ENCODE measurements at places on chromosomes 7 and 10. TPM values are rescaled to one million over a fixed set of nuclear protein-coding genes. Genes with fewer than 3 reads are reported as not detected.

GRCh38 chr7:21868576-21868850, 77.2 kb downstream of the CDCA7L start:
- H3K4me3 ChIP-seq = no peak overlapping the region
- no peak overlapping the region for H3K27ac ChIP-seq
- H3K4me1 ChIP-seq = no peaks in the 10 kb centered on the region
- no peaks in the 10 kb centered on the region for H3K27me3 ChIP-seq
- peaks cover 2% of the 10 kb centered on the region for H3K36me3 ChIP-seq
- DNase-seq = no peak

- H3K4me3 ChIP-seq = no peak overlapping the region
- DNase-seq = no peak
- no peak overlapping the region for H3K27ac ChIP-seq
- peaks cover 12% of the 10 kb centered on the region for H3K36me3 ChIP-seq
- H3K27me3 ChIP-seq = peaks cover 6% of the 10 kb centered on the region
Measured at GRCh38 chr7:73560109-73560835, 2.8 kb upstream of the BCL7B start.

DNA sequence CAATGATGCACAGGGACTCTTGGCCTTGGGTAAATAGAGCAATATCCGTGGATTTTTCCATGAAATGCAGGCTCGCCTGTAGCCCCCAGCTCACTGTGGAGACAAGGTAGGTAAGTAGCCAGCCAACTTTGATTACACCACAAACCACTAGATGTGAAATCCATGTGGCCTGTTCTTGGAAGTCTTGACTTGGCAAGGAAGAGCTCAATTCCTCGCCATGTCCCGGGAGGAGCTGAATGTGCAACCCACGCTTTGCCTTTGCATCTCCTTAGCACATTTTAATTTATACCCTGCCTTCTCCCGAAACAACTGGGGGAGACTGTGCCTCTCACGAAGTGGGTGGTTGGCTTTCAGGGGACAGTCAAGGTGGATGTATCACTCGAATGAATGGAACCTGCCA, 347.7 kb upstream of the MKI67 start:
- no peaks in the 10 kb centered on the region for H3K36me3 ChIP-seq
- H3K4me1 ChIP-seq = no peaks in the 10 kb centered on the region
- no peak overlapping the region for H3K4me3 ChIP-seq
- no peak overlapping the region for H3K27ac ChIP-seq
- DNase-seq = no peak
- no peaks in the 10 kb centered on the region for H3K27me3 ChIP-seq

DNA sequence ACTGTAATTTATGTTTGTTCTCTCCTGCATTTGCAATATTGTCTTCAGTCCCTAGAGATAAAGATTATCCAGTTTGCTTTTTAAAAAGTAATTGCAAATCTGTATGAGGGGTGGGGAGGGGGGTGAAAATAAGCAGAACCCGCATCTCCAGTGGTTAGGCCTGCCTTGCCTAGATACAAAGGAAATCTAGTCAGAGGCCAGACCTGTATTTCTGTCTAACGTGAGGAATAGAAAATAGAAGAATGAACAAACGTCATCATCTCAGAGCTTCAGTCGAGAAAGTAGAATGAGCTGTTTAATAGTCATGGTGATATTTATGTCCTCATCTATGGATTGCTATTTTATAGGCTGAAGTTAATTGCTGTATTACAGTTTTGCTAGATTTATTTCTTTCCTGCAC, 284.2 kb downstream of the BICC1 start:
- H3K4me3 ChIP-seq = no peak overlapping the region
- no peaks in the 10 kb centered on the region for H3K4me1 ChIP-seq
- H3K27me3 ChIP-seq = no peaks in the 10 kb centered on the region
- H3K36me3 ChIP-seq = no peaks in the 10 kb centered on the region
- DNase-seq = no peak

DNA sequence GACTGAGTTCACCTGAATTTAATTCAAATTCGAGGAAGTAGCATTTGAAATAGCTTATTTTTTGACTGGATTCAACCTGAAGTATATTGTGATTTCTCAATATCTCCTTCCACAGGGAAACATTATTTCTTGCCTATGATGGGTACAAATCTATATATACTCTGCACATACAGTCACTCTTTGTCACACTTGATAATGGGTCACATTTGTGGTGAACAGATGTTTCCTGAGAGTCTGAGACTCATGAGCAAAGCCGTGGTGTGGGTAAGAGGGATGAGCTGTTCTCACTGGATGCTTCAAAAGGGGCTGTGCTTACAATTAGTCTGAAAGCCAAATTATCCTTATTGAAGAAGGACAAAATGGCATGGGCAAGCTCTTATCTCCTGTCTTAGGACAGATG, 18.0 kb upstream of the TBXAS1 start:
- no peak overlapping the region for H3K27ac ChIP-seq
- DNase-seq = no peak
- H3K36me3 ChIP-seq = no peaks in the 10 kb centered on the region
- peaks cover 21% of the 10 kb centered on the region for H3K4me1 ChIP-seq
- H3K27me3 ChIP-seq = peaks cover 11% of the 10 kb centered on the region

DNA sequence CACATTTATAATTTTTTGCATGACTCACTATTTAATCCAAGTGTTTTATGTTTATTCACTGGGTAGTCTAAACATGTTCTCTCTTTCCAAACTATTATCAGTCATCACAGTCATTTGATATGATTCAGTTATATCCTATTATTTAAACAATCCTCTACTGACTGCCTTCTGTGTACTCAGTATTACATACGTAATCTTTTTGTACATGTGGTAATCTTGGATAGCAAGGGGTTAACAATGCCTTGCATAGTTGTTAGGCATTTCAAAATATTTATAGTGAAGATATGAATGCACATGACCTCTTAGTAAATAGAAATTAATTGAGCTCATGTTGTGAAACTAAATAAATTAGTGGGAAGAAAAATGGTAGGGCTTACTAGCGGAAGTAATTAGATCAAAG, 379.4 kb upstream of the KIAA1217 start:
- no peaks in the 10 kb centered on the region for H3K27me3 ChIP-seq
- H3K27ac ChIP-seq = no peak overlapping the region
- no peak overlapping the region for H3K4me3 ChIP-seq
- DNase-seq = no peak
- no peaks in the 10 kb centered on the region for H3K36me3 ChIP-seq

- H3K4me1 ChIP-seq = peaks cover 2% of the 10 kb centered on the region
- H3K27me3 ChIP-seq = no peaks in the 10 kb centered on the region
- no peak overlapping the region for H3K27ac ChIP-seq
- H3K4me3 ChIP-seq = no peak overlapping the region
- DNase-seq = peak; percentile 46
Measured at GRCh38 chr10:17607603-17608332, 9.4 kb downstream of the HACD1 start.

DNA sequence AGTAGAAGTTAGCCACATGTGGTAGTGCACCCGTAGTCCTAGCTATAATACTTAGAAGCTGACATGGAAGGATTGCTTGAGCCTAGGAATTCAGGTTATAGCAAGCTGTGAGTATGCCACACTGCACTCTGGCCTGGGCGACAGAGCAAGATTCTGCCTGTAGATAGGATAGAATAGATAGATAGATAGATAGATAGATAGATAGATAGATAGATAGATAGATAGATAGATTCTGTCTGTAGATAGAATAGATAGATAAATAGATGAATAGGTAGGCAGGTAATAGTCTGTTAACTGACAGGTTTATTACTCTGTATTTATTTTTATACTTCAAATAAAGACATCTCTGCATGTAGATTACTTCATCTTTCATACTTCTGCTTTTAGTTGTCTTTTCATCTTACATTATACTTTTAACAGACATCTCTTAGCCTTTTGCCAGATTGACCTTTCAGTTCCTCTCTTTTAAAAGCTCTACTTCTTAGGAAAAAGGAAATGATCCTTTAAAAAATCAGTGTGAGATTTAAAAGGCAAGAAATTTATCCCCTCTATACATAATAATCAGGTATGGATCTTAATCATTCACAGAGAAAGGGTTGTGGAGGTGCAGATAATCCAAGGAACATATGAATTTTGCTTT, 31.8 kb downstream of the CCAR1 start:
- DNase-seq = no peak
- H3K27me3 ChIP-seq = no peaks in the 10 kb centered on the region
- H3K27ac ChIP-seq = no peak overlapping the region
- no peaks in the 10 kb centered on the region for H3K4me1 ChIP-seq
- H3K36me3 ChIP-seq = peaks cover 51% of the 10 kb centered on the region
- H3K4me3 ChIP-seq = no peak overlapping the region

DNA sequence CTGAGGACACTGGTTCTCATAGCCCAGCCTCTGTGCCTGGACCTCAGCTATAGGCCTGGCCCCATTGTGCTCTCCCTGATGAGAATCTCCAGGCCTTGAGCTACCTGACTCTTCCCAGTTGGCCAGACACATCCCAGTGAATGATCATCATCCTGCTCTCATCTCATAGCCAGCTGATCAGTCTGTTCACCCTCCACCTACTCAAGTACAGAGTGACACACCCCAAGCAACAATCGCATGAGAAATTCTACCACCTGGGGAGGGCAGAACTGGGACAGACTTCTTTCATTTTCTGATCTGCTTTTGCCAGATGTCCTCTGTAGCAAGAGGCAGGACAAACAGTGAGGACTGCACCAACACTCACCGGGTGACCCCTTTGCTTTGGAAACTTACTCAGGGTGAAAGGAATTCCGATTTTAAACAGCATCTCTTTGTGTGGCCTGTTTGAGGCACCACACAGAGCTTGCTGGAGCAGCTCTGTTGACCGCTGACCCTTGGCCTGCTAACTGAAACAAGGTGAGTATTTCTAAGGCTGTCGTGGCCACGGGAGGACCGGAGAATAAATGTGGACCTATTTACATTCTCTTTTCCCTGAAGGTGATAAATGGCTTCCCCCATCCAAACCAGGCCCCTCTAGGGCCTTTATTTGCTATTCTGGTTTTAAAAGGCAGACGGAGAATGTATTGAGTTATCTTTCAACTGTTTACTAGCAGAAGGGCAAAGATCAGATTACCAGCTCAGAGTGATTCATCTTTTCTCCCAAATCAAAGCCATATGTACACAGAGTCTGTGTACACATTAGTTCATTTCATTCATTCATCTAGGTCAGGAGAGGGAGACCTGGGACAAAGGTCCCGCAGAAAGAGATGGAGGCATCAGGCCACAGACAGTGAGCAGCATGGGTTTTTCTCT, 181.4 kb upstream of the TNS3 start:
- H3K27me3 ChIP-seq = peaks cover 3% of the 10 kb centered on the region
- H3K27ac ChIP-seq = no peak overlapping the region
- no peak for DNase-seq
- no peaks in the 10 kb centered on the region for H3K4me1 ChIP-seq
- H3K36me3 ChIP-seq = no peaks in the 10 kb centered on the region

DNA sequence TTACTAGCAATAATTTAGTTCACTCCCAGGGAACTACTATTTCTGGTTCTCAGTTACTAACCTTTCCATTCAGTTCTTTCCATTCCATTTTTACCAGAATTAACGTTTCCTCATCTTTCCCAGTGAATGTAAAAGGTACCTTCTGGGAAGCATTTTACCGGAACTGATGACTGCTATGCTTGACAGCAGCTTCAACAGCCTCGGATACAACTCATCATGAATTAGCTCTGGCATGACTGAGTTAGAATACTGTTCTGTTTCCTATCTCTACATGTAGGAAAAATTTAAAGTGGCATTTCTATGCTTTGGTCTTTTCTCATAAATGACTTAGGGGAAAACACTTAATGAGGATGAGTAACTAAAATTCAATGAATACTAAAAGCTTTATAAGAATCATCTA, 18.6 kb downstream of the TAS2R41 start:
- H3K27ac ChIP-seq = no peak overlapping the region
- no peak for DNase-seq
- no peaks in the 10 kb centered on the region for H3K27me3 ChIP-seq
- no peak overlapping the region for H3K4me3 ChIP-seq

GRCh38 chr7:16561943-16562342, 35.3 kb downstream of the LRRC72 start:
- H3K27ac ChIP-seq = no peak overlapping the region
- DNase-seq = no peak
- H3K36me3 ChIP-seq = no peaks in the 10 kb centered on the region
- H3K27me3 ChIP-seq = no peaks in the 10 kb centered on the region

DNA sequence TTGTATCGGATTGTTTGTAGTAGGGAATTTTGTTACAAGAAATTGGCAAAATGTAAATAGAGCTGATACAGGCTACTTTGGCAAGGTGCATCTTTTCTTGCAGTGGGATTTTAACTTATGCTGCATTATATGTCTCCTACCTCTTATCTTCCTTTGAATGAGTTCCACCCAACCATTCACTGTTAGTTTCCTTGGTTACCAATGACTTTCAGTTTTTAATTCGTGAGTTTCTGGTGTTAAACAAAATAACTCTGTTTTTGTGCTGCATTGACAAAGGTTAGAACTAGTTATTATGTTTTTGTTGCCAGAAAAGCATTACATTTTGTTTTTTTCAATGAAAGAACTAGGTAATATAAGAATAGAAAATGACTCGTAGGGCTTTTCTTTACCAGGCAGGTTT, 327.2 kb downstream of the LHFPL3 start:
- H3K4me1 ChIP-seq = no peaks in the 10 kb centered on the region
- peaks cover 5% of the 10 kb centered on the region for H3K27me3 ChIP-seq
- no peak overlapping the region for H3K4me3 ChIP-seq
- DNase-seq = no peak
- H3K36me3 ChIP-seq = no peaks in the 10 kb centered on the region
- H3K27ac ChIP-seq = no peak overlapping the region

- peaks cover 2% of the 10 kb centered on the region for H3K4me1 ChIP-seq
- H3K27ac ChIP-seq = no peak overlapping the region
- DNase-seq = no peak
- no peak overlapping the region for H3K4me3 ChIP-seq
Measured at GRCh38 chr10:63670291-63670898, 149.2 kb downstream of the REEP3 start.

DNA sequence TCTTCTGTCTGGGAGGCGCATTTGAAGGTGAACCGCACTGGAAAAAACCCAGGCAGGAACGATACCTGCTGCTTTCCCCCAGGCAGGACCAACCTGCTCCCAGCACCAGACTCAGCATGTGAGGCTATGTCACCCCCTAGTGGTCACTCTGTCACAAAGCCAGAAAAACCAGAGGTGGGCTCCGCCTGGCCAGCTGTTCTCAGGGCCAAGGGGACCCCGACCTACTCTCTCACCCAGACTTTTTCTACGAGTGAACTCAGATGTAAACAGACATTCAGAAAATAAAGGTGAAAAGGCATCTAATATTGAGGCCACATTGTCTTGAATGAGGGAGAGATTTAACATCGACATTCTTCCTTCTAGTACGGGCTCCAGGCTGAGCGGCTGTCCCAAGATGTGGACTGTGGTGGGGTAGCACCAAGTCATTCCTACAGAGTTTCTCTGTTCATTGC, 117.3 kb downstream of the PRKAG2 start:
- no peak overlapping the region for H3K4me3 ChIP-seq
- peaks cover under 1% of the 10 kb centered on the region for H3K36me3 ChIP-seq
- H3K27ac ChIP-seq = peak overlapping the region; percentile 49
- no peaks in the 10 kb centered on the region for H3K27me3 ChIP-seq

Gene HNRNPF
- 512 TPM for total RNA-seq

Gene ATRNL1
- total RNA-seq = not detected

Gene TMEM176A
- not detected for total RNA-seq

Gene BEND7
- total RNA-seq = not detected

Gene CACNA2D1
- total RNA-seq = not detected

Gene CYP3A5
- not detected for total RNA-seq

Gene LIPN
- not detected for total RNA-seq

All from activated CD8-positive, alpha-beta T cell treated with anti-CD3 and anti-CD28 coated beads, Interleukin-2, amount 10 ng/mL, durations not matched to agents 7 days and 5 days (primary cell).